ENCODE measurements at places on chromosomes 5 and 9.

DNA sequence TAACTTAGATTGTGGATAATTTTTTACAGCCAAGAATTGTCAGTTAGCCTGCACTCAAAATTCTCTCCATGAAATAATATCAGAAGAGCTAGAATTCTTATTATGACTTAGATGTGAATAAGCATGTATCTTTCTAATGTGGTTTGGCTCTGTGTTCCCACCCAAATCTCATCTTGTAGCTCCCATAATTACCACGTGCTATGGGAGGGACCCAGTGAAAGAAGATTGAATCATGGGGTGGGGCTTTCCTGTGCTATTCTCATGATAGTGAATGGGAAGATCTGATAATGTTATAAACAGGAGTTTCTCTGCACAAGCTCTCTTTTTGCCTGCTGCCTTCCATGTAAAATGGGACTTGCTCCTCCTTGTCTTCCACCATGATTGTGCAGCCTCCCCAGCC is 176.8 kb downstream of the MAT2B start:
- no peak for DNase-seq

DNA sequence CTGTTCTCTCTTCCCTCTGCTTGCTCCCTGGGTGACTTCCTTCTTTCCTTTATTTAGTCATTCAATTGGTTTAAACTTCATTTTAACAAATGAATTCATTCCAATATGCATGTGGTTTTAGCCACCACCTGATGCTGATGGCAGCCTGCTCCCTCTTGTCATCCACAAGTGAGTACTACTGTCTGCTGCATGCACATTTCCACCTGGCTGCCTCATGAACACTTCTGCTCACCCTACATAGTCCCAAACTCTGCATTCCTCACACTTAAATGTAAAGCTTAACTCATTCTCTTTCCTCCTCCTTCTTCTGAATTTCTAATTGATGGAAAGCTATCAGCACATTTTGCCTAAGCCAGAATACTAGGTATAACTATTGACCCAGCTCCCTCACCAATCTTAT is 184.7 kb upstream of the ZNF462 start:
- DNase-seq = no peak

DNA sequence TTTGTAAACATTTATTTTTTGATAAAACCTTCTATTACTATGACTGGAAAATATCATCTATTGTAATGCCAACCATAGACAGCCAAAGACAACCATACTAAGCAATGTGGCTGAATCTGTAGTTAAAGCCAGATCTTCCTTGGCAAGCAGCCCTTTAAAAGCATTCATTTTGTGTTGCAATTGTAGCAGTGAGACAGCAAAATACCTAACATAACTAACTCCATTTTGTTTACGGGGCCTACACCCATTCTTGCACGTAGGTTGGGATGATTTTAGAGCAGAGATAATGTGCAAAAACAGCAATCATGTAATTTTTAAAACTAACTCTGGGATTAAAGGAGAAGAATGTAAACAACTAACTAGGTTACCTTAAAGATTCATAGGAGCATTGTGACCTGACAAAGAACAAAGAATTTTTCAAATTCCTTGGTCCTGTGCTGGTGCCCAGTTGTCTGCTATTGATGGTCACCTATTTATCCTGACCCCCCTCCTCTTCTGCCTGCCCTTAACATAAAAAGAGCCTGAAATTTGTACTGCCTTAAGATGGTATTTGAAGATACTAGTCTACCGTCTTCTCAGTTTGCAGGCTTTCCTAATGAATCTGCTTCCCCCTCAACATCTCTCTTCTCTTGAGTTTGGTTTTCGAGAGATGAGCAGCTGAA is 10.6 kb downstream of the IFNA1 start:
- DNase-seq = no peak

DNA sequence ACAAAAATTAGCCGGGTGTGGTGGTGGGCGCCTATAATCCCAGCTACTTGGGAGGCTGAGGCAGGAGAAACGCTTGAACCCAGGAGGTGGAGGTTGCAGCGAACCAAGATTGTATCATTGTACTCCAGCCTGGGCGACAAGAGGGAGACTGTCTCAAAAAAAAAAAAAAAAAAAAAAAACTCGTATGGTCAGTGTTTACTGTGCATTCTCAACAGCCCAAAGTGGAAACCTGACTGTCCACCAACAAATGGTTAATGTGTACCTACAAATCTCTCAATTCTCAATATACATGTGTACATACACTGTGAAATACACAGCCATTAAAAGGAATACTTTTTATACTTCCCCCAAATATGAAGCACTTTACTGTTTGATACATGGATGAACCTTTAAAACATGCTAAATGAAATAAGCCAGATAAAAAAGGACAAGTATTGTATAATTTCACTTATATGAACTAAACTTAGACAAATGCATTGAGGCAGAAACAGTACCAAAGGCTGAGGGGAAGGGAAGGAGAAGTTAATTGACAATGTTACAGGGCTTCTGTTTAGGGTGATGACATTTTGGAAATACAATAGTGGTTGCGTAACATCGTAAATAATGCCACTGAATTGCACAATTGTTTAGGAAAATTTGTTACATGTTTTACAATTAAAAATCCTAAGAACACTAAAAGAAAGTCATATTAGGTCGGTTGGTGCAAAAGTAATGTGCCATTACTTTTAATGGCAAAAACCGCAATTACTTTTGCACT is 16.5 kb downstream of the DNAJA1 start:
- DNase-seq = no peak

DNA sequence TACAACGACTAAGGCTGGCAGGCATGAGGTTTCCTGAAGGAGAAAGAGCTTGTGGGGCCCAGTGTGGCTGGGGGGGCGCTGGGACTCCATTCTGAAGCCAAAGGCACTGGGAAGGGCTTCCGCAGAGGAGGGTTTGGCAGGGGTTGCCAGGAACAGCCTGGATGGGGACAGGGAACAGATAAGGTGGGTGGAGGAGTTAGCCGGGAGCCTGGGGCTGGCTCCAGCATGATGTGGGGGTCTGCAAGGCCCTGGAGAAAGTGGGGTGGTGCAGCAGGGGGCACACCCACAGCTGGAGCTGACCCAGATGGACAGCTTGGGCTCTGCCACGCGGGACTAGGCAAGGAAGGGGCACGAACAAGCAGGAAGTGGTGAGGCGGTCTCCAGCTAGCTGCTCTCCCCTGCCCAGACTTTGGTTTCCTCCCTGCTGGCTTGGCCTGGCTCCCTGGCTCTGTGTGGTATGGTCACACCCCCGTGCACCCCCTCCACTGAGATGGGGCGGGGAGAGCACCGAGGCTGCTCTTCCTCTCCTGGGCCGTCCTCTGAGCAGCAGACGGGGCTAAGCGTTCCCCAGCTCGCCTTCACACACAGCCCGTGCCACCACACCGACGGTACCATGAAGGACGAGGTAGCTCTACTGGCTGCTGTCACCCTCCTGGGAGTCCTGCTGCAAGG is at the start of gene LTC4S:
TSS of gene LTC4S (plus strand) at position 519 of the 672 bp plus-strand sequence. CDS start at position 614, 95 bp downstream.
- DNase-seq = no peak

GRCh38 chr9:114382699-114383520 is 4.9 kb downstream of the AKNA start:
- DNase-seq = no peak

DNA sequence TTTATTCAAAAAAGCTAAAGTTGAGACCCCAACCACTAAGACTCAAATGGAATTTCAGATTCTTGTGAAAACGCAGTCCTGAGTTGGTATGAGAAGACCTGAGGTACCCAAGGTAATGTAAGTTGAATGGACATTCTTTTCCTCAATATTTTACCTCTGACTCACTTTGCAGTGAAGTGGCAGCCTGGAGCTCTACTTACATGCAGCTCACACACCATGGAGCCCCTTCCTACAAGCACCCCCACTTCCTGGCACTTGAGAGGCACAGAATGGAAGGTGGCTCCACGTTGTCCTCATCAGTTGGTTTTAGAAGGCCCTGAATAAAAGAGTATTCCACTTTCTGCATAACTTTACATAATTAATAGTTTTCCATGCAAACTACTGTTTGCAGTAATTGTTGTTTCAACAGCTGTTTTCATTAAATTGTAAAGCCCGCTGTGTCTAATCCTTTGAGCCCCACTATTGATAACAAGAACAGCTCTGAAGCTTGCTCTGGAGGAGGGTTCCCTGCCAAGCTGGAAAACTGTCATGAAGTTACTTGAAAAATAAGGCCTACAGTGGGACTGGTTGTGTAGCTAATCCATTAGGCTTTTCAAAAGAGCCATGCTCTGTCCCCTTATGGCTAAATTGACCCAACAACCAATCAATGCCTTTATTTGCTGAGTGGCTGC is 102.2 kb upstream of the SPATA31D4 start:
- no peak for DNase-seq

GRCh38 chr5:178464431-178465048 is 125.7 kb downstream of the COL23A1 start:
- DNase-seq = no peak

DNA sequence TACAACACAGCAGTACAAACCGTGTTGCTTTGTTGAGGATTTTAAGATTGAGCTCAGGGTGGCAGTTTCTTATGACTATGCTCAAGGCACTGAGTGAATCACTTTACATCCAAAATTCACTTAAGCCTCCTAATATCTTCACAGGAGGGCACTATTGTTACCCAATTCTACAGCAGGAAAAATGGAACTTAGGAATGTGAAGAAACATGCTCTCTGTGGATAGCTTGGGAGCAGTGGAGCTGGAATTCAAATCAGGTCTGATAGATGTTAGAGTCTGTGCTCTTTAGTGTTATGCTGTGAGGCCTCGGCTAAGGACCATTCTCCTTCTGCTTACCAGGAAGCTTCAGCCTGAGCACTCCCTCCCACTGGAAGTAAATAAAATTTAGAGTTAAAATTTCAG is 18.7 kb upstream of the HMHB1 start:
- no peak for DNase-seq

GRCh38 chr5:39604491-39604890 is 179.7 kb upstream of the DAB2 start:
- no peak for DNase-seq

DNA sequence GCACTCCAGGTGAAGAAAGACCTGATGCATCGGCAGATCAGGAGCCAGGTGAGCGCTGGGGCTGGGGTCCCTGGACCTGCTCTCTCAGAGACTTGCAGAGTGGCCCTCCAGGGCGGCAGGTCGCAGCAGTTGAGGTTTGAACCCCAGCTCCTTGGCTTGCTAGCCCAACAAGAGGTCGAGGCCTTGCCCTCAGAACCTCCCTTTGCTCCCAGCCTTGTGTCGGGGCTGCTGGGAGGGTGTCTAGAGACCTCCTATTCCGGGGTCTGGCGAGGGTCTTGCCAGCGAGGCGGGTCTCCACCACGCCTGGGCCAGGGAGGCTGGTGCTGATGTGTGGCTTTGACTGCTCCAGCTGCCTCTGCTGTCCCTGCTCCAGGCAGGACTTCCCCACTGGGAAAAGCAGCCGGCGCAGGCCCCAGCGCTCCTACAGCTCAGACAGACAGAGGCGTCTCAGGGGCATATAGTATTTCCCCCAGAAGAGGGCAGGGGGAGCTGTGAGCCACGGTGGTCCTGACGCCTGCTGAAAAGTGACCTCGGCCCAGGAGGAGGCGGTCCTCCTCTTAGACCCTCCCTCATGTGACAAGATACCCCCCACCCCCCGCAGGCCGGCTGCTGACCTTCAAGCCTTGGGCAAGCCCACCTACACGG is 38.3 kb downstream of the LRSAM1 start:
- no peak for DNase-seq

GRCh38 chr9:37621273-37622121 is 29.1 kb upstream of the TOMM5 start:
- no peak for DNase-seq

DNA sequence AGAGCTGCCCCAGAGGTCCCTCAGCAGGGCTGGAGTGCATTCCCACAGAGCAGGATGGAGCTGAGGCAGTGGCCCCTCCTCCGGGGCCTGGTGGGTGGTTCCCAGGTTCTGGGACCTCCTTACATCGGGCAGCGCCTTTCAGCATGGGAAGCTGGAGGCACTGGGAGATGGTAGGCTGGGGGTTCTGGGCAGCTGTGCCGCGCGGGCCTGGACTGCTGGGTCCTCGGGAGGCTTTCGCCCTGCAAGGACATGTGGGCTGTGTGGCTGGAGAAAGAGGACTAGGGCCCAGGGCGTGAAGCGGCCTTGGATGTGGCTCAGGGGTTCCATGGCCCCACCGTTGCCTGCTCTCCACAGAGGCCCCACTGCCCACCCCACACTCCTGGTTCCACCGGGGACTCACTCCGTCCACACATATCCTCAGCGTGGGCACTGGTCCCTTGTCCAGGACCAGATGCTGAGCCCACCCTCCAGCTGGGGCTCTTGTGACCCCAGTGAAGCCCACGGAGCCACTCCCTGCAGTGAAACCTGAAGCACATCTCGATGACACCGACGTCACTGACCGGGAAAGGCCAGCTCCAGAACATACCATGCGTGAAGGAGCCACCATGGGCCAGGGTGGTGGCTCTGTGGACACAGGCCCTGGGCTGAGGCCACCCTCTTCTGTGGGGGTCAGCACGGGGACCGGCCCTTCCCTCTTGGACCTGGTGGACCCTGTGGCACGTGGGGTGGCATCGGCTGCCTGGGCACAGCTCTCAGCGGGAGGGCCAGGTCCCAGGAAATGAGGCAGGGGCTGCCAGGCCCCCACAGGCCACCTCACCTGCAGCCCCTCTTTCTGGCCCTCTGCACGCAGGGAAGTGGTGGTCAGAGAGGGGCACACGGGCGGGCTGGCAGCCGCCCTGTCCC is 31.5 kb upstream of the NKD2 start:
- no peak for DNase-seq

DNA sequence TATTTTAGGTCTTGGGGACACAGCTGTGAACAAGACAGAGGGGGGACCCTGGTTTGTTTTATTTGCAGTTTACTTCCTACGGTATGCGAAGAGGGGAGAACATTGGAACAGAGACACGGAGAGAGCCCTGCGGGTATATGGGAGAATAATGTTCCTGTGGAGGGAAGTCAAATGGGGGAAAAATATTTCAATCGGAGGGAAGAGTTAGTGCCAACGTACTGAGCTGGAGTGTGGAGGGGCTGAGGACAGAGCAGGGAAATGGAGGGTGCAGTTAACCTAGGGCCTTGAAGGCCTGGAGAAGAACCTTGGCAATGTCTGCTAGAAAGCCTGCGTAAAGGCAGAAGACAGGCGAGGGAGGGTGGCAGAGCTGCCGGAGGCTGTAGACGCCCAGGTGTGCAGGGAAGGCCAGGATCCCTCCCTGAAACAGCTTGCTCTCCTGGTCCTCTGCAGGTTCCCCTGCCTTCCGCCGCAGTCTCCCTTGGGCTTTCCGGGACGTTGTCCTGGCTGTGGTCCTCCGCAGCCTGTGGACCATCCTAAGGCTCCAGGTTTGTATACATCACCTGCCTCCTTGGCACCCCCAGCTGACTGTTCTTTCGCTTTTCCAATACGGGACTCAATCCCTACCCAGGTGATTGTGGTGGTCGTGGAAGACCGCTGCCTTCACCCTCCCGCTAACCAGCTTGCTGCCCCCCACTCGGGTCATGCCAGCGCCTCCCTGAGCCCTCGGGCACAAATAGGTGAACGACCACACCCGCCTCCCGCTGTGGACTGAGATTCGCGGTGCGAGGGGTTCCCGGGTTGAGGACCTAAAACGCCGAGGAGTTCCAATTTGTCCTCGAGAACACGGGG is 1.9 kb upstream of the RACK1 start:
- no peak for DNase-seq

DNA sequence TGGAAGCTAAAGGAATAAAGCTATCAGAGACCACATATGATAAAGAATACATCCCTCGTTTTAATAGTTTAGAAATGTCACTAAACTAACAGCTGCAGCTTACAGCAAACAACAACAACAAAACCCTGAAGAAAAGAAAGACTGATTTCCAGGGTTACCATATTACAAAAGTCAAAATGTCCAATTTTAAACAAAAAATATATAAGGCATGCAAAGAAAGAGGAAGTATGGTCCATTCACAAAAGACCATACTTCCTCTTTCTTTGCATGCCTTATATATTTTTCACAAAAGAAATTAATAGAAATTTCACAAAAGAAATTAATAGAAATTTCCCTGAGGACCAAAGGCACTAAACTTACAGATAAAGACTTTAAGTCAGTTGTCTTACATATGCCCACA is 354.2 kb downstream of the ARL15 start:
- no peak for DNase-seq

All from Panc1 (cell line).